ENCODE measurements at places on chromosomes 16 and 17. TPM values are rescaled to one million over a fixed set of nuclear protein-coding genes. Genes with fewer than 3 reads are reported as not detected.

DNA sequence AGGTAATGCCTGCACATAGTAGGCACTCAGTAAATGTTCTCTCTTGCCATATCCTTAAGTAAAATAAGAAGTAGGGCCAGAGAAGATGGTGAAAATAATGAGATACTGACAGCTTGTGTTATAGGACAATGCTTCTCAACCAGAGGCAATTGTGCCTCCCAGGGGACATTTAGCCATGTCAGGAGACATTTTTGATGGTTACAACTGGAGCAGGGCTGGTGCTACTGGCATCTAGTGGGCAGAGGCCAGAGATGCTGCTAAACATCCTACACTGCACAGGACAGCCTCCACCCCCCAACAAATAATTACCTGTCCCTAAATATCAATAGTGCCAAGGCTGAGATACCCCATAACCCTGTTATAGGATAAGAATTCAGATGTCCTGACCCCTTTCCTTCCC lies 1.7 kb downstream of the RAD51D start:
- peak; percentile 46 for DNase-seq

- no peak for DNase-seq
Measured at GRCh38 chr17:45841883-45842525, 2.7 kb upstream of the SPPL2C start.

DNA sequence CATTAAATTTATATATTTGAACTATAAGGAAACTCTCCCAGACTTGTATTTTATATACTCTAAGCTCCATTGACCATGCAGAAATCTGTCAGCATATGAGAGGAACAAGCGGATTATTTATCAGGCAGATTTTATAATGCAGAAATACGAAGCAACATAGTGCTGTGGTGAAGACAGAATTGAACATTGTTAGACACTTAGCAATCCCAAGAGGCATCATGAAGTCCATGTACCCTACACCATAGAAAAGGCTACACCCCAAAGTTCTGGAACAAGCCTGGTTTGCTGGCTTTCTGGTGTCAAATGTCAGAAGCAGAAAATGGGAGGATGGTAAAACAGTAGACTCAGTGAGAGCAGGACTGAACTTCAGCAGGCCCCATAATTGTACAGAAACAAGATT lies 241.1 kb downstream of the PRKCA start:
- no peak for DNase-seq

The HNF1B gene
- not detected for total RNA-seq
